Esophagus squamous epithelium (tissue), 5 donors: ENCODE measurements at places on chromosomes 11 and 22.

- no peak for DNase-seq
Observed at GRCh38 chr22:41576877-41577276, 12.8 kb downstream of the PMM1 start.

- DNase-seq = no peak
Observed at GRCh38 chr11:116972691-116973090, 125.5 kb downstream of the SIK3 start.

- no peak for DNase-seq
Observed at GRCh38 chr11:68351450-68352275, 39.3 kb downstream of the LRP5 start.

DNA sequence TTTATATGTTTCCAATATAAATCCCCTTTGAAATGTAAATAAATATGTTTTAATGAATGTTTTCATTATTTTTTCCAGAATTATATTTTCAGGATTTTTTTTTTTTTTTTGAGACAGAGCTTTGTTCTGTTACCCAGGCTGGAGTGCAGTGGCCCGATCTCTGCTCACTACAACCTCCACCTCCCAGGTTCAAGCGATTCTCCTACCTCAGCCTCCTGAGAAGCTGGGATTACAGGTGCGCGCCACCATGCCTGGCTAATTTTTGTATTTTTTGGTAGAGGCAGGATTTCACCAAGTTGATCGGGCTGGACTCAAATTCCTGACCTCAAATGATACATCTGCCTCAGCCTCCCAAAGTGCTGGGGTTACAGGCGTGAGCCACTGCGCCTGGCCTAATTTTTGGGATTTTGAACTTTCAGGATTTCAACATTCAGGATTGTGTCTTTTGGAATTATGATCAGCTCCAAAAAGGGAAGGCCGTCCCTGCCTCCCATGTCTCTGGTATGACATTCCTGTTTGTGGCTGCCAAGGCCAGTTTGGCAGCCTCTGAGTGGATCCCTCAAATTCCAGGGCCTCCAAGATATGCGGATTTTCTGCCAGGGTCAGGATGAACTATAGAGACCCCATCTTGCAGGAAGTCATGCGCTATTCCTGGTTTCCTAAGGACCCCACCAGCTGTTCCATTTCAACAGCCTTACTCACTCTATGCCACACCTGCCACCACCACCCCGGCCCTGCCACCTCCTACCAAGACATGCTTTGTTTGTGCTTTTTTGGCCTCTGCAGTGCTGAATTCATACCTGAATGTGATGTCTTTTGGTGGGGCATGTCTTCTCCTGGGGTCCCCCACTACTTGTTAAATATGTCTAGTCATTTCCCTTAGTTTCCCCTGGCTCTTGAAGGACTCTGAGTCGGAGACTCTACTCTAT is 21.9 kb upstream of the TMPRSS4 start:
- no peak for DNase-seq

- DNase-seq = no peak
Observed at GRCh38 chr11:70278994-70279393, 8.5 kb downstream of the PPFIA1 start.

DNA sequence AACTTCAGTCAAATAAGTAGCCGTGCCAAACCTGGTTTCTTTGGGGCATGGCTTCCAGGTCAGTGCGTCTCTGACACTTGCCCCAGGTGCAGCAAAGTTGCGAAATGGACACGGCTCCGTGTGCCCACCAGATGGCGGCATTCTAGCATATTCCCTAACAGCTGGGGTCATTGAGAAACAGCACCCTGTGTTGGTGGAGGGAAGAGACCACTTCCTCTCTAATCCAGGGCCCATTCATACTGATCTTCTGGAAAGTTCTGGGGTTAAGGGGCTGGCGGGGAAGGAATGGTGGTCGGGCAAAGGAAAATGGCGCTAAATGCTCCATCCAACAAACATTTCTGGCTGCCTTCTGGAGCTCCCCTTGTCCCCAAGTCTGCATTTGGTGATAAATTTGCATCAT is 141.2 kb upstream of the TIMP3 start:
- no peak for DNase-seq

DNA sequence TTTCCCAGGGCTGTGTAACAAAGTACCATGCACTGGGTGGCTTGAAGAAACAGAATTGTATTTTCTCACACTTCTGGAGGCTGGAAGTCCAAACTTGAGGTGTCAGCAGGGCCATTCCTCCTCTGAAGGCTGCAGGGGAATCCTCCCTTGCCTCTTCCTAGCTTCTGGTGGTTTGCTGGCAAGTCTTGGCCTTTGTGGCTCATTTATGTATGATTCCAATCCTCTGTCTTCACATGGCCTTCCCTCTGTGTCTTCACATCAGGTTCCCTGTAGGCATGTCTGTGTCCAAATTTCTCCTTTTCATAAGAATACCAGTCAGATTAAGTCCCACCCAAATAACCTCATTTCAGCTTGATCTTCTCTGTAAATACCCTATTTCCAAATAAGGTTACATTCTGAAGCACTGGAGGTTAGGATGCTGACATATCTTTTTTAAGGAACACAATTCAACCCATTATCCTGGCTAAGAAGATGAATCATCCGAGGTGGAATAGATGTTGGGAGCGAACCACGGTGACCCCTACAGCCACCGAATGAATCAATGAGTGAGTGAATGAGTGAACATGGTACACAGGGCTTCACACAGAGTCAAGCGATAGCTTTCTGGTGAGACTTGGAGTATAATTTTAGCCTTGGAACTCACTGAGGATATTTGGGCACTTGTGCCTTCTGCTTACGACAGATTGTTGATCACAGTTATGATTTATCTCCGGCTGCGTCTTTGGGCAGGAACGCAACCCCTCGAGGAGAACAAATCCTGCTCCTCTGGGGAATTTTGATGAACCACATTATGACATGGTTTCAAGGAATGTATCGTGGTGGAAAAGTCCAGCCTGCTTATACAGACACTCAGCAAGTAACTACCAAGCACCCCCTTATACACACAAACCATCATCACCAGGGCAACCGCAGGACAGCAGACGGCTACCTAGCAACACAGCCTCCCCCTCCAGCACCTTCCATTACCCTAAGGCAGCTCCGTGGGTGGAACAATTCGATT is 34.3 kb upstream of the MICAL2 start:
- no peak for DNase-seq

- peak; percentile 50 for DNase-seq
Observed at GRCh38 chr11:64339754-64340408, at the start of gene CCDC88B. CCDC88B (plus strand) TSS chr11:64340204; CDS start chr11:64340267, 63 bp downstream.

GRCh38 chr11:64864473-64865285 is 13.7 kb downstream of the EHD1 start:
- DNase-seq = no peak

DNA sequence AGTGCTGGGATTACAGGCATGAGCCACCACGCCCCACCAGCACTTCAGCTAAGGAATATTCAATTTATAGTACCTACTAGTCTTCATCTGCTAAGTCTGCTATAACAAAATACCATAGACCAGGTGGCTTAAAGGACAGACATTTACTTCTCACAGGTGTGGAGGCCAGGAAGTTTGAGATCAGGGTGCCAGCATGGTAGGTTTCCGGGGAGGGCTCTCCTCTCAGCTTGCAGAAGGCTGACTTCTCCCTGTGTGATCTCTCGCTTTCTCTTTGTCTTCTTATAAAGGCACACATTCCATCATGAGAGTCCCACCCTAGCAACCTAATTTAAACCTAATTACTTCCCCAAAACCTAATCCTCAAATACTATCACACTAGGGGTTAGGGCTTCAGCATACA is 433.0 kb downstream of the INSC start:
- DNase-seq = no peak

- no peak for DNase-seq
Observed at GRCh38 chr11:8564526-8564925, 29.5 kb downstream of the STK33 start.

DNA sequence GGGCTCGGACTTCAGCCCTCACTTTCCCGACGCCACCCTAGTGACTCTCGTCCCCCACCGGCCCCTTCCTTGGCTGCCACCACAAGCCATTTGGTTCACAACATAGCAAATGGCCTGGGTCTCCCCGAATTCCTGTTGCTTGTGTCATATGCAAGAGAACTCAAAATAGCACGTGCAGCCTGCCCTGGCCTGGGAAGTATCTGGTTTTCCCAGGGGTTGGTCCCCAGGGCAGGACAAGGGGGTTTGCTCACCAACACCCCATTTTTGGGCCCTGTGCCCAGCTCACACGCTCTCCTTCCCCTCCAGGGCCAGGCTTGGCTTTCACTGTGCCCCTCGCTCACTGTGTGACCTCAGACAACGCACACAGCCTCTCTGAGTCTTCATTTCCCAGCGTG is 12.8 kb upstream of the TPCN2 start:
- no peak for DNase-seq

DNA sequence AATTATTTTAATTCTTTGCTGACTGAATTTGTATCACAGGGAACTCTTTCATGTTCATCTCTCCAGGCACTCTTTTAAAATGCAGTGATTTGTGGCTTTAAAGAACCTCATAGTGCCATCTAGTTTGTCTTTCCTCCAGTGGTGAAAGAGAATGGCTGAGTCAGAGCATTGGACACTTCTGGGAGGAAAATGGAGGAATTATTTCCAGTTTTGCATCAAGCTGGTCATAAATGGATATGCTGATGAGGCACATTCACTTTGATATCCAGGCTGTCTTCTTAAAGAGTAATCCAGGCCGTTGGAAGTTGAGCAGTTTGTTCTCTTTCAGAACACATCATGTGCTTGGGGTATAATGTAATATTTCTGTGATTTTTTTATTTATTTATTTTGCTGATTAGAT is 273.7 kb downstream of the DDX10 start:
- no peak for DNase-seq

- DNase-seq = no peak
Observed at GRCh38 chr22:49803134-49803533, 24.5 kb downstream of the BRD1 start.

DNA sequence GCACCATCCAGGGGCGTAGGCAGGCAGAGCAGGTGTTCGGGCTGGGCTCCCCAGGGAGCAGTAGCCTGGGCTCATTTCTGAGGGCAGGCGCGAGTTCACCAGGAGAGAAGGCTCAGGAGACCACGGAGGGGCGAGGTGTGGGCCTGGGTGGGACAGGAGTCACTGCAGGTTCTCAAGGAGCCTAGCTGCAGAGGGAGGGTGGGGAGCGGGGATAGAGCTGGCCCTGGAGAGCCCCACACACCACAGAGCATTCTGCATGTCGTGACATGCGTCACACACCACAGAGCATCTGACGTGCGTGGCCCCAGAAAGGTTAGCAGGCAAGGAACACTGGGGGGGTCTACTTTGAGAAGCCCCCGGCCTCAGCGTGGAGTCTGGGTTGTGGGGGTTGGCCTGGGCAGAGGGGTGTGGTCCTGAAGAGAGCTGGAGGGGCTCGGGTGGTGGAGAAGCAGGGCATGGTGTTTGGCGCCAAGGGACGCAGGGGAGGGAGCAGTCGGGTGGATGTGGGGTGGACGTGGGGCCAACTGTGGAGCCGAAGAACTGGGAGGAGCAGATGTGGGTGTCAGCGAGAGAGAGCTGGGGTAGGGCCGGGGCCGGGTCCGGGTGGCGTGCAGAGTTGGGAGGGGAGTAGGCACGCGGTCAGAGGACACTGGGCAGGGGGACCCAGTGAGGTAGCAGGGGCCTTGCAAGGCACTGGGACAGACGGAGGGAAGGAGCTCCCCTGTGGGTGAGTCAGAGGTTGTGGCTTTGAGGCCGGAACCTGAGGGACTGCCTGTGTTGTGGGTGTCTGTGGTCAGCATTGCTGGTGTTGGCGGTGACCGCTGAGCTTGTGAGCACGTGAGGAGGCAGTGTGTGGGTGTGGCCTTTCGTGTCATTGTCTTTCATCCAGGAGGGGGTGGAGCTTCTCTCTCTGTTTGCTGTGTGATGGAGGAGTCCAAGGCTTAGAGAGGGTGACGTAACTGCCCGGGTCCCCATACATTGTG is 25.5 kb downstream of the CTTN start:
- no peak for DNase-seq

GRCh38 chr22:47616396-47617020 is 854.1 kb downstream of the TBC1D22A start:
- DNase-seq = no peak

GRCh38 chr11:59175091-59175501 is 3.2 kb downstream of the DTX4 start:
- DNase-seq = no peak

- DNase-seq = no peak
Observed at GRCh38 chr11:132655187-132655855, 877.0 kb downstream of the OPCML start.

DNA sequence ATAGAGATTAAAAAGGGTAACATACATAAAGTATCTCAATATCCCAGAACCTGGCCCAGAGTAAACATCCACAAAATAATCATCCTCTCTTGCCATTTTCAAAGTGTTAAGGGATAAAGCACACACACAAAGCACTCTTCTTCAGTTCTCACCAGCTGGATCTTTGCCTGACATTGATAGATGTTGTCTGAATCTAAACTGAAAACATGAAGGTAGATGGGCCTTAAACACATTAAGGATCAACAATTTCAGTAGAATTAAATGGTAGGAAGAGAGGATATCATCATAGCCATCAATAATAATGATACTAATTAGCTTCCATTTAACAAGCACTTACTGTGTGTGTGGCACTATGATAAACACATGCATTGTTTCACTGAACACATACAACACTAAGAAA is 261.1 kb downstream of the OPCML start:
- no peak for DNase-seq

DNA sequence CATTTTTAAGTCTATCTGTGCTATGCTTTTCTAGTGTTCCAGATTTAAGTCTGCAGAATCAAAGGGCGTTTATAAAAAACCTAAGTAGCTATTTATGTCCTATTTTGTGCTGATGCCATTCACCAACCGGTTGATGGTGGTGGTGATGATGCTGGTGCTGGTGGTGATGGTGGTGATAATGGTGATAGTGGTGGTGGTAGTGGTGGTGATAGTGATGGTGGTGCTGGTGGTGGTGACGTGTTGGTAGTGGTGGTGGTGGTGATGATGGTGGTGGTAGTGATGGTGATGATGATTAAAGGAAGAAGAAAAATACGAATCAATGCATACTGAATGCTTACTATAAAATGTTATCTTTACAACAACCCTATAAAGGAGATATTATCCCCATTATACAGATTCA is 178.2 kb downstream of the OPCML start:
- DNase-seq = no peak

DNA sequence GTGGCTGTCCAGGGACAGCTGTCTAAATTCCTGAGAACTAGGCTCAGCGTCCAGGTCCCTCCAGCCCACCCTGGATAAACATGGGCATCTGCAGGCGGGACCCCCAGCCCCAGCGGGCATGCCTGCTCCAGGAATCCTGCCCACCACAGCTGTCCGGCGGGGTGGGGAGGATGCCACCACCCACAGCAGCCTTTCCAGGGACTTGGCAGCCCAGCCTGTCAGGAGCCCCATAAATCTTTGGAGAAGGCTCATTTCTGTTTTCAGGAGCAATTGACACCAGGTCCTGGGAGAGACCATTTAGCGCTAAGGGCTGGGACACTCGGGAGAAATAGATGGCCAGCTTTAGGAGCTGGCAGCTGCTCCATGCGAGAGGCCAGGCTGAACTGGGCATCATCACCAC is 358.9 kb downstream of the CADM1 start:
- DNase-seq = no peak

- DNase-seq = no peak
Observed at GRCh38 chr22:41366323-41367029, 15.3 kb upstream of the TEF start.
